CD4-positive, alpha-beta T cell treated with Interleukin-21 for 1 hour (primary cell): ENCODE measurements at places on chromosomes 11 and 22.

DNA sequence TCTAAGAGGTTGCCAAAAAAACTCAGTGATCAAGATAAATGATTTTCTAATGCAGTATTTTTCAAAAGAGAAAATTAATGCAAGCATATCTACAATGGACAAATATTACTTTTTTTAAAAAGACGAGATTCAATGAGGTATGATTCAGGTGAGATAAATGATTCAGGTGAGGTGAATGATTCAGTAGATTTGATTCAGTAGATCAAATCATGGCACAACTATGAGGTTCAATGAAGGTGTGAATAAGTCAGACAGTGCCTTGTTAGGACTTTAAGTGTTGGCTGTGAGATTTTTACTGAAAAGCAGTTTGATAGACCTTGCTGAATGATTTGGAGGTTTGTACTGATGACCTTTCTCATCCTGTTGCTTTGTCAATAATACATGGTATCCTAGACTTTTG, 742.2 kb downstream of the NELL1 start:
- DNase-seq = no peak

- no peak for DNase-seq
Observed at GRCh38 chr11:85651118-85651517, 3.4 kb downstream of the TMEM126A start.

- DNase-seq = no peak
Observed at GRCh38 chr22:39990686-39991085, 4.1 kb upstream of the FAM83F start.

DNA sequence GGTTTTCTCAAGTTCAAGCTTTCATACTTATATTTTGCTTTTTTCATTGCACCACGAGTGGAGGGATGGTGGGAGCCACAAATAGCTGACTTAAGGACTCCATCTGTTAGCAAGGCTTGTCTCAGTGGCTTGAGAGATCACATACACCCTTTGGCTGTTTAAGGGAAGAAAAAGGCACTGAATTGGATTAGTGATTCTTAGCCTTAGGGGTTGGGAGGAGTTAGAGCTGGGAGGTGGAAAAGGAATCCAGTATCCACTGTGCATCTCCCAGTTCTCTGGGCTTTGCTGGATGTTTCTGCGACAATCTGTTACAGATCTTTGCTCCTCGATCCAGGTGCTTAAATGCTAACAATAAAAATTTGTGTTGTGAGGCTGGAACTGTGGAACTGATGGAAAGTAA, 593.6 kb downstream of the CNTN5 start:
- DNase-seq = no peak

DNA sequence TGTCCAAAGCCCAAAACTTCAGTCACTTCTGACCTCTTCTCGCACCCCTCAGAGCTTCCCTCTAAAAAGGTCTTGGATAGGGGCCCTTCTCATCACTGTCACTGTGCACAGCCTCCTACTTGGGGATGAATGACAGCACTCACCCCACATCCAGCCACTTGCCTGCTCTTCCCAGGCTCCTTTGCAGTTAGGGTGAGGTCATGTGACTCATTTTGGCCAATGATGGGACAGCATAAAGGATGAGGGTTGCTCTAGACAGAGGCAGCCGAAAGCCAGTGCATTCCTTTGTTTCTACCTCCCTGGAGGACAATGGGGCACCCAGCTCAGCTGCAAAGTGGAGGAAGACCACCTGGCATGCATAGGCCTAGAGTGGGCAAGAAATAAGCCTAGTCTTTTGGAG, 1413.3 kb downstream of the TBC1D22A start:
- DNase-seq = no peak

- no peak for DNase-seq
Observed at GRCh38 chr22:49188091-49188490, 639.6 kb downstream of the BRD1 start.

- DNase-seq = no peak
Observed at GRCh38 chr22:27620367-27621154, 181.0 kb downstream of the MN1 start.

DNA sequence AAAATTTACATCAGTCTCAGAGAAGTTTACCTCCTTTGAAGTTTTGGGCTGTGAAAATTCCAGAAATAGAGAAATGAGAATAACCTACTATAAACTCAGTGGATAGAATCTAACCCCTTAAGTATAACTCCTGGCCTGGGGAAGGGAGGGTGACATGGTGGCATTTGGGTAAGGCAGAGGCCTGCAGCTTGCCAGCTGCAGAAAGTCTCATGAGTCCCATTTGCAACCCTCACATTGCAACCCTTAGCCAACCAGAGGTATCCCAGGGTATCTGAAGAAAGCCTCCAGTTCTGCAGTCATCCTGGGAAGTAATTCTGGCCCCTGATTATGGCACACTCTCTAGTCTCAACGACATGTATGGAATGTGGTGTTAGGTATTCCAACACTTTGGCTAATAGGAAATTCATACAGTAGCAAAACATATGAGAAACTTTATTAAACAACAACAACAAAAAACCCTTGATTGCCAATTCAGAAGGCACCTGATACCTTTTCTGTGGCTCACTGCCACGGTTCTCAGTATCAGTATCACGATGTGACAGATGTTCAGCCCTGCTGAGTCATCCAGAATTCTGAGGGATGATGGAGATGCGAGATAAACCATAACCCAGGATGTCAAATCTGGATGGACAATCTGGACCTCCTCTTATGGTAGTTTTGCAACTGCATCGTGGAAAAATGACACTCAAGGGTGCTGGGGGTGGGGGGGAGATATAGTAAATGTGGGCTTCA, 743.4 kb downstream of the NELL1 start:
- no peak for DNase-seq

DNA sequence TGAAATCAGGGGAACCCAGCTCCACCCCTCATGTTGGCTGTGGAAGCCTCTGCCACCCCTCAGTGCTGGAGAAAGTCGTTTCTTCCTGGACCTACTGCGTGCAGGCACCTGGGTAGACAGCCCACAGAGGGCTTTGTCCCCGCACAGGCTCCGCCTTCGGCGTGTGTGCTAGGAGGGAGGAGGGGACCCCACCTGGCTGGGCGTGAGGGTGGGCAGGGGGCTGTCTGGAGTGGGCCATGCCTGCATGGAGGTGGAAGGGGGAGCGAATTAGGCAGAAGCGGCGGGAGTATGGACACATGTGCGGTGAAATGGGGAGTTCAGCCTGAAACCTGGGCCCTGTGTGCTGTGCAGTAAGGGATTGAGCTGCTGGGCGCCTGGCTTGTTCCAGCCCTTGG, 49.3 kb downstream of the FBLN1 start:
- no peak for DNase-seq
